ENCODE measurements at places on chromosomes 3 and 15.

- no peak for DNase-seq
These were observed 3.6 kb upstream of the RBPMS2 start for GRCh38 chr15:64779024-64779423.

DNA sequence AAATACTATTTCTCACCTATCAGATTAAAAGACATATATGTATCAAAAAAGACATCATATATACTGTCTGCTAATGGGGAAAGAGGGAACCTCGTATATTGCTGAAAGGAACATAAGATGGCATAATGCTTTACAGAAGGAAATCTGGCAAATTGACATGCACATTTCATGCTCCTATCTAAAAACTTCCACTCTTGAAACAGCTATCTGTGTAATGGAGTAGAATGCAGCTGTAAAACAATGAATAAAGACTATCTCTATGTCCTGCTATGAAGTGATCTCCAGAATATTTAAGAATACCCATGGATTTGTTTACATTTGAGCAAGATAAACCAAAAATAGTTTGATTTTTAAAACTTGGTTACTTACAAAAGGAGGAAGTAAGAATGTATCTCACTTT is 107.4 kb downstream of the TBL1XR1 start:
- no peak for DNase-seq

GRCh38 chr15:25862472-25863110 is 536 bp downstream of the ATP10A start:
- peak; percentile 34 for DNase-seq

GRCh38 chr3:180836766-180837165 is 75.7 kb upstream of the FXR1 start:
- no peak for DNase-seq

DNA sequence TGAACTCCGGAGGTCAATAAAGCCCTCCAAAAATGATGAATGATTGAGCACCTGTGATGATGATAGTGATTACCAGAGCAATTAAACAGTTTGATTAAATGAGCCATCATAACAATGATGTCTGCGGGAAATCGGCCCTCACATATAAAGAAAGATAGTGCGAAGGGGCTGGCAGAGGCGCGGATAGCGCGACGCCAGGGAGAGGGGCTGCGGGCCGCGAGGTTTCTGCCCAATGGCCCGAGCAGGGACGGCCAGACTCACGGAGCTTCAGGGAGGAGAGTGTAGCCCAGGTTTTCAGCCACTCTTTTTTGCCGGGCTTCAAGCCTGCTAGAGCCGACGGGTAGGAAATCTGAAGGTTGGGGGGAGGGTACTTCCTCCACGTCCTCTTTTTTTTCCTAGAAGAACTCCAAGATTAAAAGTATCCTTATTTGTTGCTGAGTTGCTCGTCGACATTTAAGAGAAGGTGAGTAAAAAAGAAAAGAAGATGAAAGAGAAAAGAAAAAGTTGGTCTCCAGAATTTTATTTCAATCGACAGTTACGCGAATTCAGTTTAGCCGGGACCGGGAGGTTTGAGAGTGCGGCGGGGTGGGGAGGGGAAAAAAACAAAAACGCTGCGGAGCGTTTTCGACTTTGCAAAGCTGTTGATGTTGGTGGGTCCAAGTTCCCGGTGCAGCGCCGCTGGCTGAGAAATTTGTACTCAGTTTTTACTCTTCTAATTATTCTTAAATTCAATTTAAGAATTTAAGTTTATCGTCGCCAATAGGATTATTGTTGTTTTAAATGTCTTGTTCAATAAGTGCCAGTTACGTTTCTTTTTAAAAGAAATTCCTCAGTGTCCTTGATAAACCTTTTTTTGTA is 2.2 kb upstream of the MEIS2 start:
- peak; percentile 33 for DNase-seq

GRCh38 chr3:49279376-49279775 is 2.3 kb upstream of the C3orf62 start:
- no peak for DNase-seq

DNA sequence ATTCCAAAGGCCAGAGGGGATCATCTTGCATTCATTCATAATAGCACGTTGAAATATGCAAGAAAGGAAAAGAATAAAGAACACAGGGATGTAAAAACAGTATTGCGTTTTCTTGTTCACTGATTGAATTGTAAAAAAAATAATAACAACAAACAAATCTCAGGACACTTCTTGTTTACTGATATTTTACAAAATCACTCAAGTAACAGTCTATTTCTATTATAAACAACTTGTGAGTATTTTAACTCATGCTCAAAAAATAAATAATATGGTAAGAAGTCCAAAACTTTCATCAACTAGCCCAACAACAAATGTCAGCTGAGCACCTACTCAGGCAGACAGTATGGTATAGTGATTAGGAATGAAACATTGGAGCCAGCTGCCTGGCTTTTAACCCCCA is 2.2 kb upstream of the GABRG3 start:
- no peak for DNase-seq

DNA sequence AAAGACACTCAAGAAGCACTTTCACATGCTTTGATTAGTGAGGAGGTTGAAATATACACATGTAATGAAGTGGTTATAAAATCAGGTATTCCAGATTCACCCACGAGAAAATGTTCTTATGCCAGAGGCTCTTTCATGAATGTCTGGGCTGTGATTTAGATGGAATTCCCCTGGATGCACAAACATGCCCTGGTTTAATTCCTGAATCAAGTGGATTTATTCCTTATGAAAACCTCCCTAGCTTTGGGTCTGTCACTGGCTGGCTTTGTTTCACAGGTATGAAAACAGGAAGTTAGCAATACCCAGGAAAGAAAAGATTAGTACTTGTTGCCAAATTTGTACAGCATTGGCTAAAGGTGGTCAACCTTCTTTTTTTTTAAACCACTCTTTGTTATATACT is 1123.0 kb downstream of the ROBO1 start:
- DNase-seq = no peak

GRCh38 chr3:10437995-10438901 is 67.1 kb downstream of the ATP2B2 start:
- DNase-seq = peak; percentile 92

- no peak for DNase-seq
These were observed 133.2 kb upstream of the TOPAZ1 start for GRCh38 chr3:44108481-44108880.

- DNase-seq = no peak
These were observed 25.2 kb downstream of the CGNL1 start for GRCh38 chr15:57401546-57401945.

DNA sequence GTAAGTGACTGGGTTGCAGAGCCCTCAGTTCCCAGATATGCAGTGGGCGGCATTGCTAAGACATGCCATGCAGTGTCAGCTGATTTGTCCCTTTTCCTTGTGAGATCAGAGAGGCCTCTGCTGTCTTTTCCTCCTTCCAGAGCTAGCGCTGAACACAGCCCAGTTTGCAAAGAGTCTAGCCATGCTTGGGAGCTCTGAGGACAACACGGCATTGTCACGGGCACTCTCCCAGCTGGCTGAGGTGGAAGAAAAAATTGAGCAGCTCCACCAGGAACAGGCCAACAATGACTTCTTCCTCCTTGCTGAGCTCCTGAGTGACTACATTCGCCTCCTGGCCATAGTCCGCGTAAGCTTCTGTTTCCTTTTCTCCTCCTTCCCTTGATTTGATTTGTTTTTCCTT is 20.0 kb upstream of the SNX22 start:
- no peak for DNase-seq

DNA sequence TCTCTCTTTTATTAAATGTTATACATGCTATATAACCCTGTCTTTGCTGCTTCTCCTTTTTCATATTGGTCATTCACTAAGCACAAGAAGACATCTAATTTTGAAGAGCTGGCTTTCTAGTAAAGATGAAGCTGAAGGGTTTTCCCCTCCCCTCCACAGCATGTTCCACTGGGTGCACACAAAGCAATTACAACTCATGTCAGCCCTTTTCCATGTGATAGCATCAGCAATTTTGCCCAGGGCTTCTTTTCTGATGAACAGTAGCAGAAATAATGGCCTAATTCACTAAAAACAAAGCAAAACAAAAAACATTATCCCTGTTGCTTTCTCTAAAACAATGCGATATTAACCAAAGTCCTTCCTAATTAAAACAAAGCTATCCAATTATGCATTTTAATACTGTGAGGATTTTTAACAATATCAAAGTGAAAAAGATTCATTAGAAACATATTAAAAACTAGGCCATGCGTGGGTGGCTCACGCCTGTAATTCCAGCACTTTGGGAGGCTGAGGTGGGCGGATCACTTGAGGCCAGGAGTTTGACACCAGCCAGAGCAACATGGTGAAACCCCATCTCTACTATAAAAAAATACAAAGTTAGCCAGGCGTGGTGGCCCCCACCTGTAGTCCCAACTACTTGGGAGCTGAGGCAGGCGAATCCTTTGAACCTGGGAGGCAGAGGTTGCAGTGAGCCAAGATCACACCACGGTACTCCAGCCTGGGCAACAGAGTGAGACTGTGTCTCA is 12.2 kb upstream of the PIK3R4 start:
- no peak for DNase-seq

DNA sequence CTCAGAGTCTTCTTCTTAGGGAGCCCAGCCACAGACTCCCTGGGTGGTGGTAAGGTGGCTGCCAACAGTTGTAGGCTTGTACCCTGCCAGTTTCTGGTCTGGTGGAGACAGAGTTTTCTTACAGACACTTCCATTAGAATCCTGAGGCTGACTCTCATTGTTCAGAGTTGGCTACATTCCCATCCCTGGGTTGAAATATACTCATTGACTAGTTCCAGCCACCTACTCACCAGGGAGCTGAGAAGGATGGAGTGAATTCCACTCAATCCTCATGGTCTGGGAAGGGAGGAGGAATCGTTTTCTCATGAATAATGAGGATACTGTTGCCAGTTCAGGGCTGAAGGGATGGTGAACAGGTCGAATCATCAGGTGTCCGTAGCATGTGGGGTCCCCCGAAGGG is 226.5 kb upstream of the PROK2 start:
- peak; percentile 52 for DNase-seq

DNA sequence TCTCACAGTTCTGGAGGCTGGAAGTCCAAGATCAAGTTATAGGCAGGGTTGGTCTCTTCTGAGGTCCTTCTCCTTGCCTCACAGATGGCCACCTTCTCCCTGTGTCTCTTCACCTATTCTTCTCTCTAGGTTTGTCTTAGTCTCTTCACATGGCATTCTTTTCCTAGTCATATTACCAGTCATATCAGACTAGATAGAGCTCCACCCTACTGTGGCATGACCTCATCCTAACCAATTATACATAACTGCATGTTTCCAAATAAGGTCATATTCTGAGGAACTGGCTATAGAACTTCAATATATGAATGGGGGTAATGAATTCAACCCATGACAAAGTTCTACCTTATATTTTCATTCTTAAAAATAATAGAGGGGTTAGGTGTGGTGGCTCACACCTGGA is 196.4 kb upstream of the UBE3A start:
- no peak for DNase-seq

DNA sequence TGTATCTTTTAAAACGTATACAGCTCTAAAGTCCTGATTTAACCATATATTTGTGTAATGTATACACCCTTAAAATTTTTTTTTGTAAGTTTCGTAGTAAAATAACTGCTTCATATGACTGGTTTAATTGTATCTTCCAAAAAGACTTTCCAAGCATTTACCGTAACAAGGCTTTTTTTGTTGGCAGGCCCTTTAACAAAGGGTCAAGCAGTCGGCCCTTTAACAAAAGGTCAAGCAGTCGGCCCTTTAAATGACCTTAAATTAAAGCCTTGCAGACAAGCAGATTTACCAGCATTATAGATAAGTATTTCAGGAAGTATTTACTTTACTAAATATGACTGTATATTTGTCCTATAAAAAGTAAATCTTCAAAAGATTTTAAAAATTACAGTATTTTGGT is 28.1 kb downstream of the TSC22D2 start:
- DNase-seq = no peak

DNA sequence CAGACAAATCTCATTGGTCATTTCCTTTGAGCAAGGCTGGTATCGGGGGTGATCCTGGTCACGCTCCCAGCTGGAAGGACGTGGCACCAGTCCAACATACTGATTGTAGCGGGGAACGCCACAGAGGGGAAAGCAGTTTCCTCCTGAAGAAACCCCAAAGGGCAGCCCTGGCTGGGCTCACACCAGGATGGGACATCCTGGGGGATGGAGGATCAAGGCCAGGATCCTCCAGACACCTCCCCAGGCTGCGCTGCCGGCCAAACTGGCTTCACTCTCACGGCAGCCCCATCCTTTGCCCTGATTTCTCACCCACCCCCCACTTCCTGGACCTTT is 36.6 kb downstream of the MUC20 start:
- no peak for DNase-seq

GRCh38 chr15:60385620-60386552 is 11.9 kb downstream of the ANXA2 start:
- DNase-seq = peak; percentile 26

DNA sequence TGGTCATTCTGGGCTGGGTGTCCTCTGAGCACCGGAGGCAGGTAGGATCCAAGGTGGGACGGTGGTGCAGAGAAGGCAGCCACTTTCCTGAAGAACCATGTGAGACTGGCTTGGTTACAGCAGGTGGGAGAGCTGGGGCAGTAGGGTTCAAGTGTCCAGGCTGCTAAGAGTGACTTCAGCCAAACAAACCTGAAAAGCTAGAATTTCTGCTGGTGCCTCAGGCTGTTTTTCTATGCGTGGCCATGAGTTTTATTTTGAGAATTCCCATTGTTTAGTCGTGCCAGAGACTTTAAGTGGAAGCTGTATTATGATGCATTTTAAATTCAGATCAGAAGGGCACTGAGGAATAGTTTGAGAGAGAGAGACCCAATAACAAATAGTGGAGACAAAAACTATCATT is 20.1 kb downstream of the USP13 start:
- DNase-seq = no peak

GRCh38 chr3:9226326-9226725 is 23.1 kb downstream of the SRGAP3 start:
- peak; percentile 19 for DNase-seq

DNA sequence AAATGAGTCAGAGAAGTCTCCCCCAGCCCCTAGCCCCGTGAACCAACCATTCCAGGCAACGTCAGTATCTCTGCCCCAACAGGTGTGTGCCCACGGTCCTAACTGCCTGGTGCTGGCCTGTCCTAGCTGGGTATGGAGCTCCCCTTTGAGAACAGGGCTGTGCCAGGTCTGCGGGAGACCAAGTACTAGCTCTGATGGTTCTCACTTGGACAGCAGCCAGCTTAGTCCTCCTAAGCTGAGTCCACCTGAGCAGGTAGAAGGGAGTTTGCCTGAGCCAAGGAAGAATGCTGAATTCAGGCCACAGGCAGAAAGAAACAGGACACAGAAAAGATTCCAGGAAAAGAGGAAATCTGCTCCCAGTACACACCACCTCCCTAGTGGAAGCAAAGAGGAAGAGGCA is 33.1 kb upstream of the PARL start:
- no peak for DNase-seq

GRCh38 chr3:52406231-52406661 is 38.7 kb downstream of the SEMA3G start:
- no peak for DNase-seq

- DNase-seq = peak; percentile 86
These were observed 7.4 kb upstream of the DLG1 start for GRCh38 chr3:197305854-197306253.

- no peak for DNase-seq
These were observed 37.6 kb downstream of the SNX4 start for GRCh38 chr3:125482406-125482805.

Measured in EL (cell line).